ENCODE measurements at places on chromosomes 4 and X.

GRCh38 chr4:16812041-16812440, 86.4 kb downstream of the LDB2 start:
- DNase-seq = no peak

- DNase-seq = no peak
Observed at GRCh38 chr4:86132468-86132867, 227.4 kb downstream of the MAPK10 start.

GRCh38 chr4:184320631-184321030, 103.0 kb upstream of the ENPP6 start:
- DNase-seq = no peak

DNA sequence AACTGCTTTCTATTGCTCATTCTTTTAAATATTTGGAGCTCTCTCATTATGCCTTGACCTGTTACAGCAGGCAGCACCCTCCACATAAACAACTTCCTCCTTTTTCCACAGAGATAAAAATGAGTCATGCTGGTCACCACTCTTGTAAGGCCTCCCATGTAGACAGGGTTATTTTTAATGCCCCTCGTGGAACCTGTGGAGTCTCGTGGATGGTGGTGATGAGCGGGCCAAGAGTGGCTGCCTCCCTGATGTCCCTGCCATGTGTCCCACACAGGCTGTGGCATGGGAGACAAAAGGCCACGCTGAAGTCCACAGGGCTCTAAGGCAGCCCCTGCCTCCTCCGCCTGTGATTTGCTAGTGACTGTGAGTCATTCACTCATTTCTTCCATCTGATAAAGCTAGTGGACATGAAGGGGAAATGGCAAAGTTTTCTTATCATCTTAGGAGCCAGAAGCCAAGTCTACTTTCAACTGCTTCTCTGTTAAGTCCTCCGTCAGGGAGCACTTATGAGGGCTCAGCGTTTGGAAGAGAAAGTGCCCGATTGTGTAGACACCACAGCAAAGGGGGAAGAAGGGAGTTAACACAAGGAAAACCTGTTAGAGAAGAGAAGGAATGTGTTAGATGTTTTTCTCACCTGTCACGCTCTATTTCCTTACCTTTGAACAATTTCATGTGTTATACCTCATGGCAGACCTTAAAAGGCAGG, 121.6 kb upstream of the FAT1 start:
- DNase-seq = peak; percentile 88

GRCh38 chr4:190014771-190015537, 12.1 kb downstream of the FRG2 start:
- DNase-seq = no peak

GRCh38 chr4:174173360-174173759, 110.1 kb downstream of the FBXO8 start:
- no peak for DNase-seq

DNA sequence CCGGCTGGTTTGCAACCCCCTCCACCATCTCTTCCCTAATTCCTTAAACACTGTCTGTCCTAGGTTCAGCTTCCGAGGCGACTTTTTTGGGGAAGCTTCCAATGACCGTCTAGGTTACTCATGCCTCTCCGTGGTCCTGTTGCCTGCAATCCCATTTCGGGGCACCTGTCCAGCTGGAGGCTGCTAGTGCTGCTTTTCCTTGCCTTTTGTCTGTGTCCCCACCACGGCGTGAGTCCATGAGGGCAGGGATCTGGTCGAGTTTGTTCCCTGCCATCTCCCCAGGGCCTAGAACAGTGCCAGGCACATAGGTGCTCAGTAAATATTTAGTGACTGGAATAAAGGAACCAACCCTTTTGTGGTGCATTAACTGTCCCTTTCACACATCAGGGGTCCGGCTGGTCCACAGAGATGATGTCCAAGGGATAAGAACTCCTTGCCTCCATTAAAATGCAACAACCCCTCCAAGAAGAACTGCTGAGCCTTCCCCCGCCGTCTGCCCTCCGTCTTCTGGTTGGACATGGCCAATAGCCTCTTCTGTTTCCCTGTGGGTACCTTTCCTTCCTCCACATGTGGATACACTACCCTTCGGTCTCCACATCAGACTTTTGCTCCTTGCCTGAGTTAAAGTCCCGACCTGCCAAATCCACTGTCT, 5.7 kb upstream of the SORCS2 start:
- no peak for DNase-seq

GRCh38 chr4:143441678-143442077, 71.8 kb upstream of the SMARCA5 start:
- no peak for DNase-seq

- no peak for DNase-seq
Observed at GRCh38 chr4:140099983-140100382, 54.0 kb downstream of the MAML3 start.

GRCh38 chr4:98470831-98471230, 187.6 kb downstream of the TSPAN5 start:
- DNase-seq = no peak

- no peak for DNase-seq
Observed at GRCh38 chr4:161841759-161842158, 322.0 kb downstream of the FSTL5 start.

GRCh38 chr4:7989654-7990053, 50.0 kb upstream of the AFAP1 start:
- no peak for DNase-seq

- DNase-seq = no peak
Observed at GRCh38 chr4:89266128-89266527, 41.5 kb downstream of the GPRIN3 start.

DNA sequence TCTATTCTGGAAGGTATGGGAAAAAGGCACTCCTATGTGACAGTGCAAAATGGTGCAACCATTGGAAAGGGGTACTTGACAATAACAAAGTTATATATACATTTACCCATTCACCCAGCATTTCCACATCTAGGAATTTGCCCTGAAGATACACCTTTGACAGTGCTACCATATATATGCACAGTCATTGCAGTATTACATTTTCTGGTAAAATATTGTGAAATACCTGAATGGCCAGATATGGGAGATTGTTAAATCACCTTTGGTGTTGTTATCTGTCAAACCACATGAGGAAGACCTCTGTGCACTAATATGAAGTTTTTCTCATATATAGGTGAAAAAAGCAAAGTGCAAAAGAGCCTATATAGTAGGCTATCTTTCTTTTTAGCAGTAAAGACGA, 53.5 kb downstream of the SMAD1 start:
- no peak for DNase-seq

DNA sequence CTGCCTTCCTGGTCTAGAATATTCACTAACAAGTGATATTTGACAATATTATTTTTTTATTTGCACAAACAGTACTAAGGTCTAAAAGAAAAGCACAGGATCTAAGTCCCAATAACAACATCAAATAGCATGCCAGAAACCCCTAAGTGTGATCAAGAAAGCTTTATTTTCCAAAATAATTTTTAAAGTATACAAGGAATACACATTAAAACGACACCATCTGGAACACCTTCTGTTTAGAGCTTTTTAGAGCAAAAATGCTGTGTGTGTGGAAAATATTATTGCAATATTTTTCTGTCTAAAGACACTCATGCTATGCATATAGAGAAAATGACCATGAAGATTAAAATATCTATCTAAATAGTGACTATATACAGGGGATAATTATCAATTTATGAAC, 103.1 kb downstream of the ARAP2 start:
- no peak for DNase-seq

- no peak for DNase-seq
Observed at GRCh38 chr4:111037591-111038360, 414.9 kb upstream of the PITX2 start.

DNA sequence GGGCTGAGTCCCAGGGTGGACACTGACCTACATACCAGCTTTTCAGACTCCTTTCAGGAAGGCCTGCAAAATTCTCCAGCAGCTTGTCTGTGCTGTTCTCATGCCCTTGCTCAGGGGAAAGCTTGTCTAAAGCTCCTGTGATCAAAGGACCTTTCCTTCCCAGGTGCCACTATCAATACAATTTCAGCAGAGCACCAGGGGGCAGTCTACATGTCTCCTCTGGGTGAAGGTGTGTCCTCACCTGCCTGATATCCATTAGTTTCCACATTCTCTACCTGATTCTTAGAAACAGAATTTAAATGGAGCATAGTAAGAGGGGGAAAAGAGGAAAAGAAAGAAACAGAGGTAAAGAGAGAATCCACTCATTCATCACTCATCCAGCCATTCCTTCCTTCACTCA, 114.2 kb downstream of the PPARGC1A start:
- DNase-seq = no peak

DNA sequence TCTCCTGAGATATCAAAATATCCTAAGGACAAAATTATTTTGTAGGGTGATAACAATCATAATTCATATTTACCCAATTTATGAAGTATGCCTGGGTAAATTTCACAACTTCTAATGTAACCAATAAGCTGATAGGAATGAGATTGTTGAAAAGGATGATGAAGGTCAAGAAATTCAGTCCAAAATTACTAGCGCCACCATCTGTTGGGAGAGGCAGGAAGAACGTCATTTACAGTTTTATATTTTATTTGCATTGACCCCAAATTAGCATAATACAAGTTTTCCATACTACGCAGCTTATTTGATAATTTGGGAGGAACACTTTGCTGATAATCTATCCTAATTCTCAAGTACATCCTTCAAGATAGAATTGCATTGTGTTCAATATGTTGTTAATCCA, 78.7 kb downstream of the ATP8A1 start:
- DNase-seq = no peak

- DNase-seq = no peak
Observed at GRCh38 chr4:74777531-74777930, 16.8 kb downstream of the BTC start.

DNA sequence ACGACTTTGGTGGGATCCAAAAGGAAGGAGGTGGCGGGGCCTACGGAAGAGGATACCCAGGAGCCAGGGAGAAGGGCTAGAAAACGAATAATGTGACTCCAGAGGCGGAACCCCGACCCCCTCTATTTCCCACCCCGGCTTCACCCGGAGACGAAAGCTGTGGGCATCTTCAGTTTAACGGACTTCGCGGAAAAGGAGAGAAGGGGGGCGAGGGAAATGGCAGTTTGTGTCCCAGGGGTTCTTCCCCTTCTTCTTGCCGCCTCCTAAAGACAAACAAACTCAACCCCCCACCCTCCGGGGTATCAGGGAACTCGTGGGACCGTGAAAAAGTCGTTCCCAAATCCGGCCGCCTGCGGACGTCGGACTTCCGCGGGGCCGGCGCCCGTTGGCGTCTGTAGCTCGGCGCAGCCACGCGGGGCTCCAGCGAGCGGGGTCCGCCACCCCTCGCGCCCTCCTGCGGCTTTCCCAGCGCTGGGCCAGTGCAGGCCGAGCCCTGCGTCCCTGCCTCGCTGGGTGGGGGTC, 3.6 kb upstream of the LEF1 start:
- no peak for DNase-seq

DNA sequence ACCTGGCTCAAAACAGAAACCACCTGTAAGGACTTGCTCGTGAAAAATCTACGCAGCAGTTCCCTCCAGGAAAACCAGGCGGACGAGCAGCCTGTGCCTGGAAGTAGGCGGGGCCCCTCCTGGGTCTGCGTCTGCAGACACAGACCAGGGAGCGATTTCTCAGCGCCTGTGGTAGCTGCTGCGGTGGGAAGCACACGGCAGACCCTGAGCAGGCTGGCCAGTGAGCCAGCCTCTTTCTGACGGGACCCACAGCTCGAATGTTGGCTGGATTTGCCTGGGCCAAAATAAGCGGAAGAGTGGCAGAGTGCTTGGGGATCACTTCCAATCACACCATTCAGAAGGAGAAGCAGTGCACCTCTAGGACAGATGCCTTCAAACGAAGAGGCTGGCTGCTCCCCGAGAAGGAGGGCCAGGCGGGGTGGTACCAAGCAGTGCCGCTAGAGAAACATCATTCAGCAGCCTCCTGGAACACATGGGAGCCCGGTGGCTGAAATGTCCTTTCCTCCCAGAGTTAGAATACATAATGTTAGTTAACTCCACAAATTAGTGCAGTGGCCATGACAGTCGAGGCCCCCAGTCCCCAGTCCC, 85.9 kb downstream of the GATB start:
- no peak for DNase-seq

- no peak for DNase-seq
Observed at GRCh38 chrX:124127496-124127895, 166.0 kb downstream of the STAG2 start.

DNA sequence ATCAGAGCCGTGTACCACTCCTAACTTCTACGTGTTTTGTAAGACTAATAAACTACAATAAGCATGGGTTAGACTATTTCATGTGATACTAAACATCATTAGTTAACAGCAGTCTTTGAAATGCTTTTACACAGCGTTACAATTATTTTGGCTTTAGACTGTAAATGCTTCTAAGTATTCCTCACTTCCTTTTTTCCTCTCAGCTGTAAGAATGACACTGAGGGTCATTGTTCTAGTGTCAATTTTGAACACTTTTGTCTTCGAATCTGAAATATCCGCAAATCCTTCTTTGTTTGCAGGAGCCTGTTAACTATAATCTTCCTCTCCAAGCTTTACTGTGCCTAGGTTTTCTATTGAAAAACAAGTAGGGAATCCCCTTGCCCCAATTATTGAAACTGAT, 1.5 kb downstream of the ABCE1 start:
- DNase-seq = no peak

GRCh38 chr4:69823481-69824186, 36.3 kb downstream of the SULT1E1 start:
- no peak for DNase-seq

DNA sequence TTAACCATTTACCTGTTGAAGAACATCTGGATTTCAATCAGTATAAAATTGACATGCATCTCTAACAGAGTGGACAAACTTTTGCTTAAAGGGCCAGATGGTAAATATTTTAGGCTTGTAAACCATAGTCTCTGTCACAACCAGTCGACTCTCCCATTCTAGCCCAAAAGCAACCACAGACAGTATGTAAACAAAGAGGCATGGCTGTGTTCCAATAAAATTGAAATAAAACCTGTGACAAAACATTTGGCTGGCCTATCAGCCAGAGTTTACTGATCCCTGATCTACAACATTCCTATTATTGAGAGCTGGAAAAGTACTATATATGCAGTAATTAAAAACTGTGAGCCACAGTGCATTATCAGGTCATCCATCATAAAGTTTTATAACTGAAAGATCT, 3.2 kb downstream of the CENPC start:
- no peak for DNase-seq

- DNase-seq = no peak
Observed at GRCh38 chr4:113673450-113673849, 88.1 kb downstream of the CAMK2D start.

GRCh38 chrX:65697915-65698796, 30.7 kb downstream of the MSN start:
- DNase-seq = no peak

- no peak for DNase-seq
Observed at GRCh38 chr4:71187404-71188155, 151.2 kb upstream of the SLC4A4 start.

DNA sequence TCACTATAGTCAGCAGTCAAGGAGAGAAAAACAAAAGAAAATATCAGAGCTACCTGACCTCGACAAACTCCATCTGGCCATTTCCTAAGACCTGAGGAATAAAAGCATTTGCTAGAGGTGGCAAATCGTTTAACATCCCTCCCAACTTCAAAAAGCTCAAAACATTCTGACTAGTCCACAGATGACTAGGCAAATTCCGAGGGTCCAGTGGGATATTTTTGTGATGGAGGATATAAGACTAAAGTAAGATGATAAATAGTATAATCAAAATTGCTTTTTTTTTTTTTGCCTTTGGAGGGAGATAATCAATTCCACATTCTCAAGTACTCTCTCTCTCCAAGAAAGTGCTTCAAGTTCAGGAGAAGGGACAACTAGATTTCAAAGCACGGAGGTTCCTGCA, 119.1 kb upstream of the ETNPPL start:
- no peak for DNase-seq
